ENCODE measurements at places on chromosomes 1 and 21.
A peak's percentile ranks its signal among the peaks of the same experiment; 100 is the strongest.

DNA sequence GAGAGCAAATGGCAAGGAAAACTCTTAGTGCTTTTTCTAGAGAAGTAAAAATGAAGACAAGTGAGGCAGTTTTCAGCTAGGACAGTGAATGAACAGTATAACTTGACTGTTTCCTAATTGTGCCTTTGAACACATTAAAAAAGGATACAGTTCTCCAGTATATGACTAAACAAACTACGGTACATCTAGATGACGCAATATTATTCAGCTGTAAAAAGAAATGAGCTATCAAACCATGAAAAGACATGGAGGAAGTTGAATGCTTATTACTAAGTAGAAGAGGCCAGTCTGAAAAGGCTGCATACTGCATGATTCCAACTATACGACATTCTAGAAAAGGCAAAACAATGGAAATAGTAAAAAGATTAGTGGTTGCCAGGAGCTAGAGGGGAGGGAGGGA, 206.3 kb downstream of the SIPA1L2 start:
- no peaks in the 10 kb centered on the region for H3K27me3 ChIP-seq
- H3K27ac ChIP-seq, result no peak overlapping the region
- no peak overlapping the region for H3K4me3 ChIP-seq

DNA sequence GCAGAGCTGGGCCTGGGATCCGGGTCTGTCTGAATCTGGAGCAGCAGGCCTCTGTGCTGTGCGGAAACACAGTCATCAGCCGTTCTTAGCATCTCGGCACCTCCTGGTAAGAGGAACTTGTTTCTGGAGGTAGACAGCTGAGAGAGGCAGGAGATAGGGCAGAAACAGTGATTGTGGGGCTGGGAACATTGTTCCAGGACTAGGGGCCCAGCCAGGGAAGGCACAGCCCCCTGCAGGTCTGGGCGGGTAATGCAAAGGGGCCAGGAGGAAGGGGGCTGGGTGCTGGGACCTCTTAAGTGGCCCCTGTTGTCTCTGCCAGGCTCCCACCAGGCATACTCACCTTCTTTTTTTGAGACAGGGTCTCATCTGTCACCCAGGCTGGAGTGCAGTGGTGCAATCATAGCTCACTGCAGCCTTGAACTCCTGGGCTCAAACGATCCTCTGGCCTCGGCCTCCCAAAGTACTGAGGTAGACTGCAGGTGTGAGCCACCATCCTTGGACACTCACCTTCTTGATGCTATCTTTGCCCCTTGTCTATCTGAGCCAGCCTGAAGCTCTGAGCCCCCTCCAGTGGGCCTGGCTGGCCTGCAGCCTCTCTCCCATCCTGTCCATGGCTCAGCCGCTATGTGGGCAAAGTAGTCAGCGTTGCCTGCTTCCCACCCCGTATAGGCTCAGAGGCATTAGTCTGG, 134.3 kb upstream of the ZBTB40 start:
- no peaks in the 10 kb centered on the region for H3K36me3 ChIP-seq
- no peak for DNase-seq
- no peak overlapping the region for H3K4me3 ChIP-seq
- no peak overlapping the region for H3K27ac ChIP-seq
- H3K27me3 ChIP-seq, result peaks cover 34% of the 10 kb centered on the region

DNA sequence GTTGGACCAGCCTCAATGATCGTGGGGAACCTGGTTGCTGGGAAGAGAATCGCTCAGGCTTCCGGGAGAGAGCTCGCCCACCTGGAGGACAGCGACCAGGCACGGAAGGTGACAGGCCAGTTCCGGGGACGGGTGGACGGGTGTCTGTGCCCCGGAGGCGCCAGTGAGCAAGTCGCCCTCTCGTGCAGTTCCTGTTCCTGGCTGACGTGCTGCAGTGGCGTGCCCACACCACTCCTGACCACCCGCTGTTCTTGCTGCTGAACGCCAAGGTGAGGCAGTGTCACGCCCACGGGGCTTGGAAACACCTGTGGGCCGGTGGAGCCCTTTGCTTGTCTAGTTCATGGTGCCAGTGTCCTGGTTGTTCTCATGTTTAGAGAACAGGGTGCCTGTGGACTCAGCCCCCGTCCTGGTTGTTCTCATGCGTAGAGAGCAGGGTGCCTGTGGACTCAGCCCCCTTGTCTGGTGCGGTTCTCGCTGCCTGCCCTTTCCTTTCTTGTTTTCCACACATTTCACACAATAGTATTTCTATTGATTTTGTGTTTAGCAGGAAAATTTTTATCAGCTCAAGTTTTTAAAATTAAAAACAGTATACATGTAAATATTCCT, 53.1 kb downstream of the S100B start:
- peaks cover 31% of the 10 kb centered on the region for H3K4me1 ChIP-seq
- peak overlapping the region; percentile 93 for H3K27ac ChIP-seq
- peak overlapping the region; percentile 49 for H3K4me3 ChIP-seq
- DNase-seq, result peak; percentile 21
- H3K36me3 ChIP-seq, result peaks cover 43% of the 10 kb centered on the region

- H3K36me3 ChIP-seq, result no peaks in the 10 kb centered on the region
- H3K27me3 ChIP-seq, result no peaks in the 10 kb centered on the region
- H3K4me1 ChIP-seq, result no peaks in the 10 kb centered on the region
Measured at GRCh38 chr1:74429580-74429979, 82.8 kb downstream of the LRRC53 start.

GRCh38 chr1:169128562-169128961, 22.1 kb downstream of the ATP1B1 start:
- no peak overlapping the region for H3K4me3 ChIP-seq
- H3K36me3 ChIP-seq, result peaks cover 12% of the 10 kb centered on the region
- no peak overlapping the region for H3K27ac ChIP-seq

- peaks cover 15% of the 10 kb centered on the region for H3K36me3 ChIP-seq
- no peak overlapping the region for H3K27ac ChIP-seq
- H3K4me1 ChIP-seq, result no peaks in the 10 kb centered on the region
Measured at GRCh38 chr1:169395955-169396354, 28.0 kb downstream of the BLZF1 start.

Data from effector memory CD8-positive, alpha-beta T cell (primary cell).